ENCODE measurements at places on chromosomes 16 and 17.
A peak's percentile ranks its signal among the peaks of the same experiment; 100 is the strongest.

- DNase-seq, result no peak
Observed at GRCh38 chr17:82882715-82883418, 43.0 kb upstream of the ZNF750 start.

- DNase-seq, result no peak
Observed at GRCh38 chr17:50532452-50533024, at the start of gene EPN3. Gene EPN3, plus strand, starts transcription at chr17:50532735. Its CDS starts 3,822 bp downstream, at chr17:50536557.

- no peak for DNase-seq
Observed at GRCh38 chr17:29283496-29283895, 10.5 kb downstream of the NUFIP2 start.

DNA sequence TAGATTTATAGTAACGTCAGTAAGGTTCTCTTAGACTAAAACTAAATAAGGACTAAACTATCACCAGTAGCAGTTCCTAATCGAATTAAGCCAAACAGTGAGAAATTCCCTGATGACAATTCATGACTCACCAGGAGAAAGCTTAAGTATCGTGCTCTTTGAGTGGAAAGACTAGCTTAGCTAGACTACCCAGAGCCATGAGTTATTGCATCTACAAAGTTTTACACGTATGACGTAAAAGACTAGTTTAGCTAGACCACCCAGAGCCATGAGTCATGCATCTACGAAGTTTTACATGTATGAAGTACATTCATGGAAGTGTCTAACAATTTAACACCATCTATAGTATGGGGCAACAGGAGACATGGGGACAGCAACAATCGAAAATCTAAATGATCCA is 36.6 kb downstream of the UBE2G1 start:
- DNase-seq, result peak; percentile 89

All from HS-5 (cell line).